ENCODE measurements at places on chromosomes 7 and 10.

- peak; percentile 75 for DNase-seq
These were observed 204.6 kb downstream of the ARHGAP21 start for GRCh38 chr10:24518981-24519597.

DNA sequence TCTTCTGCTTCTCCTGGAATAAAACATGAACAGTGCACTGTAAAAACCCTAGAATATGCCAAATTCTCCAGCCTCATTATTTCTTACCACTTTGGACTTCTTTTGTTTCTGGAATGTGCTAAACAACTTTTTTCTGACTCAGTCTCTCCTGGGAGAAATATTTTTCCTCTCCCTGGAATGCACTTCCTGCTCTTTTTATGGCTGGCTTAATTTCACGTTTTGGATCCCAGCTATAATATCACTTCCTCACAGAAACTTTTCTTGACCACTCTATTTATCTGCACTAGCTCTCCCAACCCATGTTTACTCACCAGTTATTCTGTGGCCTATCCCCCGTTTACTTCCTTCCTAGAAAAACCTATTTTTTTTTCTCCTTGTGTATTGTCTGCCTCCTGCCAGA lies 26.7 kb downstream of the ABCB5 start:
- DNase-seq, result peak; percentile 34

GRCh38 chr10:129993621-129994020 lies 29.5 kb upstream of the EBF3 start:
- DNase-seq, result peak; percentile 67

GRCh38 chr7:28666154-28666553 lies 253.8 kb downstream of the CREB5 start:
- no peak for DNase-seq

DNA sequence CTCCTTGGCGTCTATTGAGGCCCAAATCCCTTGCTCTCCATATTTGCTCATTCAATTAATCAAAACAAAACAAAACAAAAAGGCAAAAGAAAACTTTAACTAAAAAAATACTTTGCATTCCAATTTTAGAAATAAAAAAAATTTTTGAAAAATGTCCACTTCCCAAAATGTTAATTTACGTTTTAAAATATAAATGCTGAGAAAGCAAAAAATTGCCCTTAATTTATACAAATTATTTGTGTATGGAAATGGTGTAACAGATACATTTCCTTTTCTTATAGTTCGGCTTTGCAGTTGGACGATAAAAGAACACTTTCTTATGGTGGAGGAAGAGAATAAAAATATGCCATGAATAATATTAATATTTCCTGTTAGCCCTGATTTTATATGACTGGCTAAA lies 652.8 kb upstream of the PFKP start:
- no peak for DNase-seq

- DNase-seq, result no peak
These were observed 102.4 kb upstream of the KLF6 start for GRCh38 chr10:3887404-3887803.

Measured in AG08395 (cell line).